Bladder microvascular endothelial cell (primary cell): ENCODE measurements at places on chromosomes 16 and 17. TPM values are rescaled to one million over a fixed set of nuclear protein-coding genes. Genes with fewer than 3 reads are reported as not detected.

ARL5C gene
- total RNA-seq = not detected in 2 replicates

RCVRN gene
- total RNA-seq = not detected in 2 replicates

MC1R gene
- total RNA-seq = 0.97 and 2.1 TPM in 2 replicates

C16orf78 gene
- not detected in 2 replicates for total RNA-seq

OSGIN1 gene
- 1.1 and 1.6 TPM in 2 replicates for total RNA-seq

PAQR4 gene
- total RNA-seq = 11.3 and 13.3 TPM in 2 replicates

PRSS53 gene
- total RNA-seq = 0.81 and 1.6 TPM in 2 replicates

MYH13 gene
- not detected in 2 replicates for total RNA-seq

CDRT15 gene
- total RNA-seq = not detected in 2 replicates

MPP2 gene
- 0.16 and 1.1 TPM in 2 replicates for total RNA-seq

CCL22 gene
- total RNA-seq = not detected in 2 replicates

ASGR1 gene
- 10.5 and 15.1 TPM in 2 replicates for total RNA-seq

FTO gene
- 32.4 and 99.4 TPM in 2 replicates for total RNA-seq

CMTM2 gene
- total RNA-seq = not detected in 2 replicates

PITPNC1 gene
- total RNA-seq = 24.4 and 28.2 TPM in 2 replicates

YBX2 gene
- total RNA-seq = 0.25 TPM in 1 of 2 replicates, not detected in the other

MMP28 gene
- total RNA-seq = 11.0 and 11.3 TPM in 2 replicates

STARD3 gene
- 35.8 and 38.1 TPM in 2 replicates for total RNA-seq

CHST4 gene
- not detected in 2 replicates for total RNA-seq

SRCIN1 gene
- total RNA-seq = 0.06 TPM in 1 of 2 replicates, not detected in the other

CRHR1 gene
- not detected in 2 replicates for total RNA-seq

RAB37 gene
- total RNA-seq = 0.25 and 0.65 TPM in 2 replicates

KRT12 gene
- not detected in 2 replicates for total RNA-seq

SLC5A10 gene
- total RNA-seq = under 0.01 TPM in 1 of 2 replicates, not detected in the other

RPGRIP1L gene
- 2.8 and 6.7 TPM in 2 replicates for total RNA-seq

TNP2 gene
- total RNA-seq = not detected in 2 replicates

CA4 gene
- total RNA-seq = 0.65 and 1.0 TPM in 2 replicates

KRTAP2-1 gene
- total RNA-seq = not detected in 2 replicates

RHBDL1 gene
- total RNA-seq = 0.16 and 0.50 TPM in 2 replicates

OXLD1 gene
- 21.6 and 32.9 TPM in 2 replicates for total RNA-seq

QPRT gene
- 0.81 TPM in 1 of 2 replicates, not detected in the other for total RNA-seq

NOG gene
- 1.6 TPM in 2 replicates for total RNA-seq

EARS2 gene
- 10.0 and 36.1 TPM in 2 replicates for total RNA-seq

SOX15 gene
- total RNA-seq = 0.06 and 0.49 TPM in 2 replicates

TP53TG3F gene
- not detected in 2 replicates for total RNA-seq

OTOP2 gene
- total RNA-seq = not detected in 2 replicates

HS3ST2 gene
- total RNA-seq = not detected in 2 replicates

NXPH3 gene
- 0.88 and 1.5 TPM in 2 replicates for total RNA-seq

NOXO1 gene
- 0.13 and 0.16 TPM in 2 replicates for total RNA-seq
